Upper lobe of left lung (tissue), 6 donors: ENCODE measurements at places on chromosomes 5 and 9.

GRCh38 chr9:94687451-94687850 is 39.0 kb upstream of the AOPEP start:
- no peak for DNase-seq

DNA sequence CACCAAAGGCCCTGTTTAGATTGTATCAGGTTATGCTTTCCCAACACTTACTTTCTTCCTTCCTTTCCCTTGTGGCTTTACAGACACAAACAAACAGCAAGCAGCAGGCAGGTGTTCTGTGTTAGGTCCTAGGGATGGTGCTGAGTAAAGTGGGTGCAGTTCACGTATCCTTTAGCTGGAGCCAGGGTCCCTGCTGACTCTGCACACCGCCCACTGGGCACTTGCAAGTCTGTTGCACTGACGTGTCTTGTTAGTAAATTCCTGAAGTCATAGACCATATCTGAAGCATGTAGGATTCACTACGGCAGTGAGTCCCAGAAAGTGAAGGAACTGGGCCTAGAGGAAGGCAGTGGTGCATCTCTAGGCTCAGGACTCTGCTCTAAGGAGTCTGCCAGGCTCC is 96.5 kb downstream of the DAPK1 start:
- no peak for DNase-seq

DNA sequence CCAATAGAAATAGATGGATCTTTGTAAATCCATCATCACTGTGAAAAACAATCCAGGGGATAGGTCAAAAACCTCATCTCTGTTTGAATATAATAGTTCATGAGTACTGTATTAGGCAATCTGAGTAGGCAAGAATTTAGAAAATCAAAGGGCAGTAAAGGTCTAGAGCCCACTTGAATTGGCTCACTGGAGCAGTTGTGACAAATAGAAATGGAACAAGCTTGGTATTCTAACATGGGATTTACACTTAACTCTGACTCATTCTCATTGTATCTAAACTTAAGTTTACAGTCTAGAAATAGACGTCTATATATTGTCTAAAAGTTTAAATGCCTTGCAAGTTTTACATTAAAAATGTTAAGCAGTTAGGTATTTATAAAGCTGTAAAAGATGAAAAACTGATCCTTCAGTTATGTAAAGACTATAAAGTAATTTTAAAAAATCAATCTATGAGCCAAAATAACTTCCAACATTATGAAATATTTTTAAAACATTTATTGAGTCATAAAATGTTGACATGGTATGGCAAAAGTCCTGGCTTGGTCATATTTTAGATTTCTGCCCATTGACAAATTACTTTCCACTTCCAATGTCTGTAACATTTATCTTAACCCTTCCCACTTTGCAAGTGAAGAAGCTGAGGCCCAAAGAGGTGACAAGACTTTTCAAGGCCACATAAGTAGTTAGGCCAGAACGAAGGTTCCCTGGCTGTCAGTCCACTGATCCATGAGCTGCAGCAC is 203.7 kb upstream of the NREP start:
- no peak for DNase-seq

- DNase-seq, result no peak
Measured at GRCh38 chr9:95971815-95972214, 96.3 kb downstream of the ERCC6L2 start.

- no peak for DNase-seq
Measured at GRCh38 chr9:6822696-6823095, 64.9 kb downstream of the KDM4C start.

- no peak for DNase-seq
Measured at GRCh38 chr9:133631111-133631510, 5.1 kb upstream of the DBH start.

DNA sequence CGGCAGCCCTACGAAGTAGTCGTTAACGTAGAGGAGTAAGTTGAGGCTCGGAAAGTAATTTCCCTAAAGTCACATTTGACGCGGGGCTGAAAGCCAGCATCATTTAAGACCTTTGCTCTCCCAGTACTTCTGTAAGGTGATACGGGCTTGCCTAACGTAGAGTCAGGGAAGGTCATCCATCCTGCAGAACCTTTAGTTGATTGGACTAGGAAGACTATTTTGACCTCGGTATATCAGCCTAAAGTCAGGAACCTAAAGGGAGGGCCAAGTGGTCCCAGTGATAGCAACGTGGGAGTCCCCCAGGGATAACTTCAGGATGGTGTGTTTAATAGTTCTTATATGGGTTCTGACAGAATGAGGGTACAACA is 657 bp downstream of the NUP214 start:
- DNase-seq, result no peak

- DNase-seq, result no peak
Measured at GRCh38 chr9:124803911-124804310, 27.0 kb downstream of the OLFML2A start.

DNA sequence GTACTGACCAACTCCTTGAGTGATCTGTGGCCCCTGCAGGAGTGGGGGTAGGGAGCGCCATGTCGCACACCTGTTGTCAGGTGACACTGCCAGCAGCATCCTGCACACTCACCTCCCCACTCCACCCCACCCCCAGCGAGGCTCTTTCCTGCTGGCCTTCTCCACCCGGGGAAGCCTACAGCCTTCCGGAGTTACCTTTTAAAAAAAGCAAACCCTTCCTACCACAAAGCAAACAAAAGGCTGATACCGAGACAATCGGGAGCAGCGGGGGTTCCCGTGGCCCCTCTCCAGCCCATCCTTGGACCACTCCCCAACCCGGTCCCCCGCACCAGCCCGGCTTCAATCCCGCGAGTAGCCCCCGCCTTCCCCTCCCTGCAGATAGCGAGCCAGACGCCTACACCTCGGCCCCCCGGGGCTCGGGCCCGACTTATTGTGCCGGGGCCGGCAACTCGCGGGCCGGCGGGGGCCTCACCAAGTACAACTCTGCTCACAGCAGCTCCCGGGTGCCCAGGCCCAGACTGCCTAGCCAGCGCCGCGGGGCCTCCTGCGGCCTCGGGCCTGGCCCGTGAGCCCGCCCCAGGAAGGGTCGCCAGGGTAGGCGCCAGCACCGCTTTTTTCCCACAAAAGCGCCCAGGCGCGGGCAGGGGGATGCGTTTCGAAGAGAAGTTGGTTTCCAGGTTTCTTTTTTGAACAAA is 724 bp downstream of the MACROH2A1 start:
- DNase-seq, result peak; percentile 89

DNA sequence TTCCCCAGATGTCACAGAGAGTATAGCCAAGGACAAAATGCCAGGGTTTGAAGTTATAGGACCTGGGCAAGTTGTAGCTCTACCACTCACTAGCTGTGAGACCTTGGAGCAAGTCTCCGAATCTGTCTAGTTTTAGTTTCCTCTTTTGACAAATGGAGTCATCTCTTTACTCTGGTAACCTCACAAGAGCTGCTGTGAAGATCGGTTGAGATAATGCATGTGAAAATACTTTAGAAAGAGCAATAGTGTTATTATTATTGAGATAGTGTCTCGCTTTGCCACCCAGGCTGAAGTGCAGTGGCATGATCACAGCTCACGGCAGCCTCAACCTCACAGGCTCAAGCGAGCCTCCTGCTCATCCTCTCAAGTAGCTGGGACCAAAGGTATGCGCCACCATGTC is 117.9 kb upstream of the NR5A1 start:
- no peak for DNase-seq

DNA sequence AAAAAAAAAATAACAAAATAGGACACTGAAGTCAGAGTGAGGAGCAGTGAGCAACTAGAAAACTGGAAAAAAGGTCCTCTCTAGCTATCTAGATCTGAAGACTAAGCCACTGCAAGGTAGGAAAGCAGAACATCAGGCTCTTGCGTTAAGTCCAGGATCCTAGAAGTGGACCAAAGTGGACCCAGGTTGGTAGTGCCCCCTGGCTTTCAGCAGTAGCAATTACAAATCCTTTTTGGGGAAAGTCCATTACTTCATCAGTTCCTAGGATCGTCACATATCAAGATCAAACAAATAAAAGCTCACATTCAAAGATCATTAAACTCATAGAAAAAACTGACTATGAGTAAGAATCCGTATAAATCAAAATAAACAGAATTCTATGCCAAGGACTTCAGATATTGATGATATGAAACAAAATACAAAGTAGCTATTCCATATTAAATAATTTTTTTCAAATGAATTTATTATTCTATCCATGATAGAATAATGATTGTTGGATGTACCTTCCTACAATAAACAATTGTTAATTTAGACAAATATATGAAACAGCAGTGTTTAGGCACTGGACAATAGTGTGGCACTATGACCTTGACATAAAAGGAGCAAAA is 6.5 kb upstream of the RICTOR start:
- no peak for DNase-seq

GRCh38 chr9:8492024-8492423 is 692.4 kb upstream of the DMAC1 start:
- no peak for DNase-seq
